Fibroblast of the conjunctiva (primary cell): ENCODE measurements at places on chromosomes 1 and 21.

GRCh38 chr21:21439761-21440160, 441.6 kb downstream of the NCAM2 start:
- no peak for DNase-seq

DNA sequence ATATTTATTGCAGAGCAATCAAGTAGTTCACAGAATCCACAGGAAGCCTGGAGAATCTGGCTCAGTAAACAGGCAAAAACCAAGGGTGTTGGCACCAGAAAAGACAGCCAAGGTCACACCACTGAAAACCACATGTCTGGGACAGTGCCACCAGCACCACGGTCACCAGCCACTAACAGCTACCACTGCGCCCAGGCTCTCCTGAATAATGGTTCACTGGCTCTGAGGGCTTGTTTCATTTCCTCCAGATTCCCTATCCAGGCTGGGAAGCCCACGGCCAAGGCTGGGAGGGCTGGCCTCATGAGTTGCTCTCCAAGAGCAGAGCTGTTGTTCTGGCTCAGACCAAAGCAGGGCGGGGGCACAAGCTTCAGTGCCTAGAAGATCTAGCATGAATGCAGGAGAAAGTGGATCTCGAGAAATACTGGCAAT, 54.5 kb upstream of the PTGFRN start:
- no peak for DNase-seq

DNA sequence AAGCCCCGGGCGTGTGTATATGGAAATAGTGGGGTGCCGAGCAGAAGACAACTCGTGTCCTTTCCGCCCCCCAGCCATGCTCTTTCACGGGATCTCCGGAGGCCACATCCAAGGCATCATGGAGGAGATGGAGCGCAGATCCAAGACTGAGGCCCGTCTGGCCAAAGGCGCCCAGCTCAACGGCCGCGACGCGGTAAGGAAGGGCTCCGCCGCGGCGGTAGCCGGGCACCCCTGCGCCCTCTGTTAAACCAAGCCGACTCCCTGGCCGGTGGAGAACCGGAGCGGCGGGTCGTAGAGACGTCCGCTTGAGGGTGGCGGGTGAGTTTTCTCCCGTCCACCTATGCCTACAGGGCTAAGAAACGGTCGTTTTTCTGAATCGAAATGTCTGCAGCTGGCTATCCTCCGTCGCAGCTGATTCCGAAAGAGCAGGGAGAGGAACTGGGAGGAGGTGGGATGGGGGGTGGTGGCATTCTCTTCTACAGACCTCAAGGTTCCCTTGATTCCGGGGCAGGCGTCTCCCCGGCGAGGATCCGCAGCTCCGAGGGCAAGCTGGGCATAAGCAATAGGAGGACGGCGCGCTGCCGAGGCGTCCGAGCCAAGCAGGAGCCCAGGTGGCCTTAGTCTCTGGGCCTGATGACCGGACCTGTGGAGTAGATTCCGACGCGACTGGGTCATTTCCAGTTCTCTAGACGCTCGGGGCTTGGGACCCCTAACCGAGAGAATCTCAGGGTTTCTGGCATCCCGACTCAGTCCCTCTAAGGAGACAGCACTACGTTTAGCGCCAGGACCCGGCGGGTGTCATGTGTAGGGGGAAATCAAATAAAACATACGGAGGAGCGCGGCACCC, 856 bp downstream of the LHX9 start:
- DNase-seq, result no peak

- no peak for DNase-seq
Observed at GRCh38 chr21:41695513-41695912, 71.3 kb downstream of the RIPK4 start.

DNA sequence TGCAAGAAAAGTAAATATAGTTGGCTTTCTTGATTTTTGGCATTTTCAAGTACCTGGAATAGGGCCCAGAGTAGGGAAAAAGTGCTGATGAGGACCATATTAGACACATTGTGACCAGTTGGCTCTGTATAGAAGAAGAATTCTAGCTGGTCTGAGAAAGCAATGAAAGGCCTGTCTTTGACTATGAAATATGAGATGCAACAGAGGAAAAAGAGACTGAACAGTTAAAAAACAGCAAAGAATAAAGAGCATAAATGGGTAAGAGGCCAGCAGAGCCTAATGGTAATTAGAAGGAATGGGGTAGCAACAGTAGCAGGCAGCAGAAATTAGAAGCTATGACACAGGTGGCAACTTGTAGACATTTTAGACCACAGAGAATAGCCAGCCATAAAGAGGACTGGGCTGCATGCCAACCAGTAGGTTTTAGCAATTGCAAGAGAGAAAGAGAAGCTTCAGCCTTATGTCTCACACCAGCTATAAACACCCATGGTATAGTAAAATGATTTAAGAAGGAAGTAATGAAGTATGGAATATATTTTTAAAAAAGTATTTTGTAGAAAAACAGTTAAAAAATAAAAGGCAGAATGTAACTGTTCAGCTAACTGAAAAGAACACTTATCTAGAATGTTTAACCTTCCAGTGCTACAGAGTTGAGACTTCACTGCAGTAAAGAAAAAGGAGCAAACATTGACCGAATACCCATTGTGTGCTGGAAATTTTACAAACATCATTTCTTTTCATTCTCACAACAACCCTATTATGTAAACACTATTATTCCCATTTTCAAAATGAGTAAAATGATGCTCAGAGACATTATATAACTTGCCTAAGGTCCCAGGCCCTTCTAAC, 114.1 kb downstream of the LHX4 start:
- DNase-seq, result no peak

DNA sequence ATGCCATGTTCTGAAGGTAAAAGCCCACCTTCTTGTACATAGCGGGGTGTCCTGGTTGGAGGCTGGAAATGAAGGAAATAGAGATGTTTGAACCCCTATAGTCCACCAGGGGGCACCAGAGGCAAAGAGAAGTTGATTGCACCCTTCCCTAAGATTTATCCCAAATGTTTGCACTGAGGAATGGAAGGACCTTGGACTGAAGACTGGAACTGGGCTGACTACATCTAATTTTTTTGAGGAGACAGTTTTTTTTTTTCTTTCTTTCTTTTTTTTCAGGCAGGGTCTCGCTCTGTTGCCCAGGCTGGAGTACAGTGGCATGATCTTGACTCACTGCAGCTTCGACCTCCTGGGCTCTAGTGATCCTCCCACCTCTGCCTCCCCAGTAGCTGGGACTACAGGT, 55.3 kb upstream of the EIF4G3 start:
- peak; percentile 49 for DNase-seq

DNA sequence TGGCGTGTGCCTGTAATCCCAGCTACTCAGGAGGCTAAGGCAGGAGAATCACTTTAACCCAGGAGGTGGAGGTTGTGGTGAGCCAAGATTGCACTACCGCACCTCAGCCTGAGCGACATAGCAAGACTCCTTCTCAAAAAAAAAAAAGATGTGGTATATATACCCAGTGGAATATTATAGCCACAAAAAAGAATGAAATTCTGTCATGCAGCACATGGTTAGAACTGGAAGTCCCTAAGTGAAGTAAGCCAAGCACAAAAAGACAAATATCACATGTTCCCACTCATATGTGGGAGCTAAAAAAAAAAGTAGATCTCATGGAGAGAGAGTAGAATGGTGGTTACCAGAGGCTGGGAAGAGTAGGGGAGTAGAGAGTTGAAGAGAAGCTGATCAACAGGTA, 18.7 kb downstream of the PSMB4 start:
- DNase-seq, result no peak

DNA sequence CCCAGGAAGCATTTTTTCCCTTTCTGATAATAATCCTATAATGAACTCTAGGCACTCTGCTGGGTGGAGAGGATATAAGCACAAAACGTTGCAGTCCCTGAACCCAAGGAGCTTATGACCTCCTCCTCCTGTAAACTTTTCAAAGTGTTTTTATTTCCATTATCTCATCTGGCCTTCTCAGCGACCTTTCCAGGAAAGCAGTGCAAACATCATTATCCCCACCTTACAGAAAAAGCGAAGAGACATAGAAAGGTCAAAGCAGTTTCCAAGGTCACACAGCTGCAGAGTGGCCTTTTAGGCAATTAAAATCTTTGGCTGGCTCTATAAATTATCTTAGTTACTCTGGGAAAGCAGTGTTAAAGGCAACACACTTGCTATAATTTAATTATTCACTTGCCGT, 63.8 kb downstream of the OLFML3 start:
- no peak for DNase-seq

- DNase-seq, result no peak
Observed at GRCh38 chr1:223155153-223155552, 12.1 kb upstream of the TLR5 start.

DNA sequence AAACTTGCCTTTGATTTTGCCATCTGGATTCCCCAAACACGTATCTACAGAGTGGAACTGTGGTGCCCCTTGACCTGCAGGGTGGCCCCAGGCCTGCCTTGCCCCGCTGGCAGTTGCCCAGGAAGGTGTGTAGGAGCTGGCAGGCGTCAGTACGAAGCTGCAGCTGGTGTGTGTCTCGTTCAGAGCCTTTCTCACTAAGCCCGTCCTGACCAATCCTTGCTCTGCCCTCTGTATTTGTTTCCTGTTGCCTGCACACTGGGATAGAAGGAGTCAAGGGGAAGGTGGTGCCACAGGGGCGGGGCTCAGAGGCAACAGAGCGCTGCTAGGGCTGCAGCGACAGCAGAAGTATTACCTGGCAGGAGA, 5.2 kb upstream of the VSIG8 start:
- no peak for DNase-seq

DNA sequence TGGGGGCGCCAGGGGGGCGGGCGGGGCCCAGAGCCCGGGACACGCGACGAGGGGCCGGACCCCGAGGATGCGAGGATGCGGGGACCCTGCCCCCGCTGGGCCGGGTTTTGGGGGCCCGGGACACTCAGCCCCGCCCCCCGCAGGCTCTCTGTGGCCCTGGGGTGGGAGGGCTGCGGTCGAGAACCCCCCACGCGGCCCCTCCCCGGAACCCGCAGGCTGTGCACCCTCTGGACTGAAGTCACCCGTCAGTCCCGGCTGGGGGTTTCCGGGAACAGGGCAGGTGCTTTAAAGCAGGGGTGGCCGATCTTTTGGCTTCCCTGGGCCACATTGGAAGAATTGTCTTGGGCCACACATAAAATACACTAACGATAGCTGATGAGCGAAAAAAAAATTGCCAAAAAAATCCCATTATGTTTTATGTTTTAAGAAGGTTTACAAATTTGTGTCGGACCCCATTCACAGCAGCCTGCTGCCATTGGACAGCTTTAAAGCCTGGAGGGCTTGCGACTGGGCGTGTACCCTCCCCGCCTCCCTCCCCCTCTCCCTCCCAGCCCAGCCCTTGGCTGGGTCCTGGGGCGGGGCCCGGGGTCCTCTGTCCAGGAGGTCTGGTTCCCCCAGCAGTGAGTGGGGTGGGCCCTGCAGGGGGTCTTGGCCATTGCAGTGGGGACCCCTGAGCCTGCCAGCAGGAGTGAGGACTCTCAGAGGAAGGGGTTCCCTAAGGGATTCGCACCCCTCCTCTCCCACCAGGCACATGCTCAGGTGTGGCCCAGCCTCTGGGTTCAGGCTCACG, 21.6 kb upstream of the C1orf159 start:
- no peak for DNase-seq

GRCh38 chr1:61221642-61222041, 139.3 kb downstream of the NFIA start:
- no peak for DNase-seq

GRCh38 chr1:9413877-9414213, 121.2 kb downstream of the SPSB1 start:
- no peak for DNase-seq

DNA sequence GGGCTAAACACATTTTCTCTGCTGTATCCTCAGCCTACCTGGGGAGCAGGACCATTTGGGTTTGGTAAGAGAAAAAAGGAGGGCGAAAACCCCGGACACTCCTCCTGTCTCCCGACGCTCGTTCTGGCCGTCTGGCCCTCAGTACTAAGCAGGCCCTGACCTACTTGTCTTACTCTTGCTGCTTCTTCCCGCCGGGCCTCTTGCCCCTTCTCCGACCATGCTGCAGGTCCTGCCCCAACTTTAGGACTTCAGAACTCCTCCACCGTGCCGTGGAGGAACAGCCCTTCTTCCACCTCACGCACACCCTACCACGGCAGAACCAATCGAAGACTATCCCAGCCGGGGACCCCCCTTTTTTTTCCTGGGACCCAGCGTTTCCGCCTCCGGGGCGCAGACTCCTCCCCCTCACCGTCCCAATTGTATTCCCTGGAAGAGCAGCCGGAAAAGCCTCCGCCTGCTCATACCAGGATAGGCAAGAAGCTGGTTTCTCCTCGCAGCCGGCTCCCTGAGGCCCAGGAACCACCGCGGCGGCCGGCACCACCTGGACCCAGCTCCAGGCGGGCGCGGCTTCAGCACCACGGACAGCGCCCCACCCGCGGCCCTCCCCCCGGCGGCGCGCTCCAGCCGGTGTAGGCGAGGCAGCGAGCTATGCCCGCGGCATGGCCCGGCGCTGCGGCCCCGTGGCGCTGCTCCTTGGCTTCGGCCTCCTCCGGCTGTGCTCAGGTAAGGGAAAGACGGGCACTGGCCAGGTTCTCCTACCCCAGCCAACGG, at the start of gene CHRNB2:
Gene CHRNB2, plus strand, starts transcription at position 393 of the 771 bp plus-strand sequence. Its CDS starts 267 bp downstream, at position 660.
- DNase-seq, result no peak

DNA sequence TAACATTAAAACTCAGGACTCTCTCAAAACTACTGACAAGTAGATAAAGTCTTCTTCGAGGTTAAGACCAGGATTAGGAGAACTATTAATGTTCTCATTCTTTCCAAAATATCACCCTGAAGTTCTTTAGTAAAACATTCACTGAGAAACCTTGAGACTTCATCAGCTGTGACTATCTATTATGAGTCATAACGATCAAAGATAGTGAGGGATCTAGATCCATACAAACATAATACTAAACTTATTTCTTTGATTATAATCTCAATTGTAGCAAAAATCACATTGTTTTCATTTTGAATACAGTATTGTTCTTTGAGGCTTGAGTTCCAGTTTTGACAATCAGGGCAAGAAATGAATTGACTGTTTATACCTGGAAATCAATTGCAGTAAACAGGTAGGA, 11.1 kb downstream of the PYHIN1 start:
- DNase-seq, result no peak

GRCh38 chr21:45179568-45180245, 105.3 kb downstream of the ADARB1 start:
- no peak for DNase-seq

GRCh38 chr1:170803711-170804110, 131.6 kb upstream of the MROH9 start:
- no peak for DNase-seq

DNA sequence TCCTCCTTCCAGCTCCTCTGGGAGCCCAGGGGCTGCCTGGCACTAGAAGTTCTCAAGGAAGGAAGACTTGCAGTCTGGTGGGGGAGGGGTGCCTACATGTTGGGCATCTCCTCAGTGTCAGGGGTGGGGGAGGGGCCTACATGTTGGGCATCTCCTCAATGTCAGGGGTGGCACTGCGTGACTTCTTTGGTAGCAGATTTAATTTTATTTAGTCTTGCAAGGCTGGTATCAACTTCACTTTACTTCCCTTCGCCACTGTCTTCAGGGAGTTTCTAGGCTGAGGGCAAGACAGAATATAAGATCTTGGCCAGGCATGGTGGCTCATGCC, 18.5 kb downstream of the ADORA1 start:
- DNase-seq, result no peak

DNA sequence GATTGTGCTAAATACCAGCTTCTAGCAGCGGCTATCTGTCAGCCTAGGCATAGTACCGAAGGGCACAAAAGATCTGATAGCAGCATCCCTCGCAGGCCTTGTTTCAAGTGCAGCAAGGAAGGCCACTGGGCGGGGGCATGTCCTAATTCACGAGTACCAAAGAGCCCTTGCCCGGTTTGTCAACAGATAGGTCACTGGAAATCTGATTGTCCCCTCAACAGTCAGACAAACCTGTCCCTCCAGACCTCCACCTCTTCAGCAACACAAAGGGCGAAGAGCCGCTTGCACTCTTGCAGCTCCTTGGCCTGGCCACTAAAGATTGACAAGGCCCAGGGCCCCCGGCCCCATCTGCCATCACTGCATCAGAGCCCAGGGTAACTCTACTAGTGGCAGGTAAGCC, 22.7 kb upstream of the CA6 start:
- no peak for DNase-seq
